ENCODE measurements at places on chromosomes 2 and 18.

DNA sequence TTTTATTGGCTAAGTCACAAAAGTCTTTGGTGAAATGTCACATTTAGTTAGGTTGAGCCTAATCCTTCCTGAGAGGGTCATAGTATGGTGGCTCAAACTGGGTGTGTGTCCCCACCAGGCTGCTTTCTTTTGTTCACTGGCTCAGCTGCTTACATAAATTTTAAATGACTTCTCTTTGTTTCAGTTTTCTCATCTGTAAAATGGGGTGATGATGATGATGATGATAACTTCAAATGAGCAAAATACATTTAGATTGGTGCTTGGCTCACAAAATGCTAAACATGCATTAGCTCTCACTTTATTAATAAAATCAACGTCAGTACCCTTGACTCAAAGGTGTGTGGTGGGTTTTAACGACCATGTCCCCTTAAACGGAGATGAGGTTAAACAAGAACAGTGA is 7.2 kb upstream of the TAF1B start:
- DNase-seq = no peak

DNA sequence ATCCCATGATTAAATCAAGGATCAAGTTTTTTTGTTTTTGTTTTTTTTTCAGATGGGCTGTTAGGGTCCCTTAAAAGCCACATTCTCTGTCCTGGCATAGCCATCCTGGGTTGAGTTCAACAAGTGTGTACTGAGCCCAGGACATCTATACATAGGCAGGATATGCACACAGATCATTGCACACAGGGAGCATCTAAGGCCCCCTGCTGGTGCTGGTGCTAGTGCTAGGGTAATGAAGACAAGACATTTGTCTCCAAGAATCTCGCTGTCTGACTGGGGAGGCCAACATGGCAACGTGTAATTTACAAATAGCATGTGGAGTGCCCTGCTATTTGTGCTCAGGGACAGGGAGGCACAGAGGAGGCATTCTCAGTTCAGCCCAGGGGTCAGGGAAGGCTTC is 124.5 kb downstream of the VAPA start:
- no peak for DNase-seq

DNA sequence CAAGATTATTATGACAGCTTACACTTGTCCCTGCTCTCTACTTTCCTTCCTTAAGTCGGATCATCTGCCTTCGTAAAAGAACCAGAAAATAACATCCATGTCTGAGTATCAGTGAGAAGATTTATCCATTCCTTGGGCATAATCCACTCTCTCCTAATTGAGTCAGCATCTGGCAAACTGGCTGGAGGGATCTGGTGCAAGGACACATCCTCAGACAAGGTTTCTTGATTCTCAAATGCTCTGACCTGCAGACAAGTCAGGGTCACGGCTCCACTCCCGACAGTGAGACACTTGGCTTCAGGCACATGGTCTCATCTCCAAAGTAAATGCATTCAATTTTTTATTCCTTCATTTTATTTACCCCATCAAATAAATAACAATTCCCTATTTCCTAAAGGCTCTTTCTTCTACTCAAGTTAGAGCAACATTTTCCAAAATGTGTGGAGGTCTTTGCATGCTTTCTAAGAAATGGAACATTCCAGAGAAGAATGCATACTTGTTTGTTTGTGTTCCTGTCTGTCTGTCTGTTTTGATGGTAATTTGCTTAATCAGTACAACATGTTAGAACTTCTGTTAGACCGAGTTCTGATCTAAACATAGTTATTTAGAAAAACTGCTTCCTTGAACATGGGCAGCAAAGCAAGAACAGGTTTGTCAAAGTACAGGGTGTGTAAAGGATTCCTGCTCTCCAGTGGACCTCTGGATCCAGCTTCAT is 246.9 kb downstream of the IRS1 start:
- no peak for DNase-seq

DNA sequence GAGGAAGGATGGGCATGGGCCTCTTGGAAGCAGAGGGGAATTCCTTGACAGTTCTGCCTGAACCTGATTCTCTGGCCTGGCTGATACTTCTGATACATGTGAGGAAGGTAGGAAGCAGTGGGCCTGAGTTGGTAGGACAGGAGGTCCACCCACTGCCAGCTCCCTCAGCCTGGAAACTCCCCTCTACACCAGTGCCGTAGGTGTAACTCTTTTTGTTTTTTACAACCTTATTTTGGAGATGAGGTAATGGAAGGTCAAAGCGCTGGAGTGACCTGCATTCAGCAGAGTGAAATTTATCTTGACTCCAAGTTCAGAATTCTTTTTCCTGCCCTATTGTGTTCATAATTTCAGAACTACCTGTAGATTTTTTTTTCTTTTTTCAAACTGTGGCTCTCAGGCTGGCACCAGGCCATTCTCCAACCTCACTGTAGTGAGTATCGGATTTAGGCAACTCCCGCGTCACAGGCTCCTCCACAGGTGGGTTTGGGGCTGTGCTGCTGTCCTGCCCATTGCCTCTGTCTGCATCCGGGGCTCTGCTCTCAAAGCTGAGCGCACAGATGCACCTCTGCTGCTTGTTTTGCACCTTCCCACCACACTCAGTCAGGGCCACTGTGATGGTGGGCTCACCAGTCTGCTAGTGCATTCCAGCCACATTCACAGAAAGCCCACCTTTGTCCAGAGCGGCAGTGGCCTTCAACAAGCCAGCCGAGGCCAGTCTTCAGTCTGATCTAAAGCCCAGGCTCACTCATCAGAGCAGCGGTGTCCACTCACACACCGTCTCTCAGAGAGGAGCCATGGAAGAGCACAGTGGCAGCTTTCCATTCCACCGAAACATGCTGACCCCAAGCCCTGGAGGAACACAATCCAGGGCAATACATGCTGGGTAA is 87.2 kb downstream of the UXS1 start:
- no peak for DNase-seq

DNA sequence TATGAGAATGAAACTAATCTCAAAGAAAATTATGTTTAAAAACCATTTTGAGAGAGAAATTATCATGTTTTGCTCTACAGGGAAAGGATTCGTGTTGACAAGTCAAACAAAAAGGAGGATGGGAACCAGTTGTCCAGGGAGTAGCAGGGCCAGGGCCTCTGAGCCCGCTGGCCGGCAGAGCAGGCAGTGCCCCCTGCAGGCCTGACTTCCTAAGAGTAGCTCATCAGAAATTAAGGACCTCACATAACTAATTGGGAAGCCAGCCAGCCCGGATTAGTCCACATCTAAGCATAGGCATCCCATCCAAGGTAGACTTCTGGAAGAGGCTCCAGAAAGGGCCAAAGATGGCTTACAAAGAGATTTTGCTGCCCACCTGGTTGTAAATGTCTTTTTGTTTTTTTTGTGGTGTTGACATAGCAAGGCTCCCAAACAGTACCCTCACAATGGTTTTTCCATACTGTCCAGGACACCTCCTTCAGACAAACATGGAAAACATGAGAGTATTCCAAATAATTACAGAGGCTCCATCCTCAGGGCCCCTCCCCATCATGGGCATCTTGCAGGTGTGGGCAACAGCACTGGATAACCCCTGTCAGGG is 241.2 kb upstream of the TANK start:
- no peak for DNase-seq

DNA sequence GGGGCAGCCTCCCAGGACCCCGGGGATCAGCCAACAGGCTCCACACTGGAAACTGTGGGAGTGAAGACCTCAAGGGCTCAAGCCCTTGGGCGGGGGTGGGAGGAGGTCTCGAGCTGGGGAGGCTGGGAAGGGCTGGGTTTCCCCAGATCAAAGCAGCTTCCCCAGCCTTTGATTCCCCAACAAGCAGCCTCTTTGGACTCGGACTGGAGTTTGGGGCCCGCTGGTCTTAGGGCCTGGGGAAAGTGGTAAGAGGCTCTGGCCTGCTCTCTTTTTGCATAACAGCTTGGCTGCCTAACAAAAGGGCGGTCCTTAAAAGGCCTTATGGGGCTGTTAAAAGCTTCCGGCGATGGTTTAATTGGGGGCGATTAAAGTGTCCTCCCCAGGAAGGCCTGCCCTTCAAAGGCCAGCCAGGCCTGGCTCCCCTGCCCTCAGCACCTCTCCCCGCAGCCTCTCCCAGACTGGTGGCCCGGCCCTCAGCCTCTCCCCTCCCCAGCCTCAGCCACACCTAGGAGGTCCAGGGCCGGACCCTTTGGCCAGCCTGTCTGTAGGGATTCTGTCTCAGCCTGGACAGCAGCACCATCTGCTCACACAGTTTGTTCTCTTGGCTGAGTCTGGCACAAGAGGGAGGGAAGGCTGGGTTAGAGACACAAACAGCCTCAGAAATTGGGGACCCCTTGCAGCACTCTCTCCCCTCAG is 39.6 kb downstream of the ZFP36L2 start:
- DNase-seq = no peak

DNA sequence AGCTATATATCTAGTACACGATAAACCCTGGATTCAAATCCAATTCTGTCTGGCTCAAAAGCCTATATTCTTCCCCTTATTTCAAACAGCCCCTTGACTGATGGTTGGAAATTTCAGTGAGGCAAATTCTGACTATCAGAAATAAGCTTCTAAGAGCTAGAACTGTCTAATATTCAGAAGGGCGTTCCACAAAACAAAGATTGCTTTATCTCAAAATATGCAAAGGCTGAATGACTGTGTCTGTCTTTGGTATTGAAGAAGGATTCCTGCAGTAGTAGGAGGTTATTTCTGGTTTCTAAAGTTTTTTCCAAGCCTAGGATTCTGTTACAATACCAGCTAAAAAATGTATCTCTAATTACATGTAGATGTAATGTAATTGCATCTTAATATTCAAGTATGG is 31.1 kb downstream of the DRC1 start:
- no peak for DNase-seq

GRCh38 chr2:33577084-33577483 is 22.0 kb downstream of the FAM98A start:
- DNase-seq = no peak

- DNase-seq = no peak
Observed at GRCh38 chr18:1483385-1483784, 578.7 kb downstream of the ADCYAP1 start.

GRCh38 chr18:51724790-51725721 is 527.6 kb upstream of the MEX3C start:
- DNase-seq = no peak

GRCh38 chr2:56185101-56185581 is 1.4 kb downstream of the CCDC85A start:
- no peak for DNase-seq

DNA sequence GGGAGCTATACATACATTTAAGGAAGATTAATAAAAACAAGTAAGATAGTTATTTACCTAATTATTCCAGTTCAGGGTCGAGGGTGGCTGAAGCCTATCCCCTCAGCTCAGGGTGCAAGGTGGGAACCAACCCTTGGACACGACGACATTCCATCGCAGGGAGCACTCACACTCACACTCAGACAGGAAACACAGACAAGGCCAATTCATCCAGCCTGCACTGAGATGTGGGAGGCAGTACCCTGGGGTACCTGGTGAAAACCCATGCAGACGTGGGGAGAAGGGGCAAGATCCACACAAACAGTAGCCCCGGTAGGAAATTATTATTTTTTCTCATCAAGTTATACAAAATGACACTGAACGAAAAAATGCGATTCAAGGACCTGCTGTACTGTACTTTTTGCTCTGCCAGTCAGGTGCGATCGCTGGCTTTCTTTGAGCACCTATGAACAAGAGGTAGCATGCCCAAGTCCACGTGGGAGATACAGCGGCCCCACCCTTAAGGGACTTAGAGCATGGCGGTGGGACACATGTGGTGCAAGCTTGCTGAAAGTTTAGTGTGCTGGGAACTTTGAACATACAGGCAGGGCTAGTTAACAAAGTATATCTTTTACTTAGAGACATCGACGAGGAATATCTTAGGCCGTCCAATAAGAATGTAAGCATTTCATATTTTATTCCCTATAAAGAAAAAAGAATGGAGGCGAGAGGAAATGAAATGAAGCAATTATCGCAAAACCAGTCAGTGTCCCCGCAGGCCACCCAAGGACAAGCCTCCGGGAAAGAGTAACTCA is 624 bp downstream of the METTL8 start:
- no peak for DNase-seq

- DNase-seq = no peak
Observed at GRCh38 chr2:223474893-223475292, 127.3 kb downstream of the SCG2 start.

- DNase-seq = no peak
Observed at GRCh38 chr2:18771212-18771611, 181.8 kb upstream of the NT5C1B start.

GRCh38 chr2:99679518-99679917 is 189.7 kb upstream of the REV1 start:
- DNase-seq = no peak

DNA sequence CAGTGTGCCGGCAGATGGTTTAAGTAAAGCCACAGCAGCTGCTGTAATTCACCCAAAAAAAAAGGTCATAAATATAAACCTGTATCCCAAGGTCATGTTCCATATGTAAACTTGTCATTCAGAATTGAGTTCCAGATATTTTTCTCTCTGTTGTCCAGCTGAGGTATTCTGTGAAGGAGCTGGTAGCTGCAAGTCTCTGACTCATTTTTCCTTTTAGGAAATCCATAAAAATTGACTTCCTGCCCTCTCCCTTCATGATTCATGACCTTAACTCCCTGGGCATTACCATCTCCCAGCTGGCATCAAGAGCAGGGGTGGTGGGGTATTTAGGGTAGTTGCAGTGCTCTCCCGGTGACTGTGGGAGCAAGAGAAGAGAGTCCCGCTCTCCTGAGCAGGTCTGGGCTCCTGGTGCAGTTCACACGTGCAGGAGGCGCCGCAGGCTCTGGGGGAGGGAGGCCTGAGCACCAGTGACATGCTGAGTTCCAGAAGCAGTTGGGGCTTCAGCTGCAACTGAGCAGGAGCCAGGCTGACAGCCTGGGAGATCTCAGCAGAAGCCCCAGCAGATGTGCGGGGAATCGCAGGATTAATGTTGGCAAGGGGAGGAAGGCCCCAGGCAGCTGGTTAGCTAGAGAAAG is 192.6 kb downstream of the MGAT5 start:
- no peak for DNase-seq

- no peak for DNase-seq
Observed at GRCh38 chr2:56014046-56014730, 90.6 kb upstream of the EFEMP1 start.

GRCh38 chr18:58157237-58157636 is 113.2 kb downstream of the NEDD4L start:
- DNase-seq = no peak

DNA sequence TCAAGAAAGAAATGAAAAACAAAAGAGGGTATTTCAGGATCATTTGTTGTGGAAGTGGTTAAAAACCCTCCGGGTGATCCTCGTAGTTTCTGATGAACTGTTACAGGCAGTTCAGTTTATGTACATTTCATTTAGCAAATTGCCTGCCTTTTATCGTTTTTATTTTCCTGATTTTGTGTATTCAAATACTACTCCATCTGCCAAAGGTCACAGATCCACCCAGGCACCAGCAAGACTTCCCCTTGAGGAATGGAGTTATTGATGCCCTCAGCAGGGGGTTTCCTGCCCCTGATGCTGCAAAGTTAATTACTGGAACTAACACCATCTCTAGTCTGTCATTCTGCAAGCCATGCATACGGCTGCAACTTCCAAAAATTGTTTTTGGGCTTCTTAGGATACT is 641.9 kb downstream of the SLC4A3 start:
- no peak for DNase-seq

DNA sequence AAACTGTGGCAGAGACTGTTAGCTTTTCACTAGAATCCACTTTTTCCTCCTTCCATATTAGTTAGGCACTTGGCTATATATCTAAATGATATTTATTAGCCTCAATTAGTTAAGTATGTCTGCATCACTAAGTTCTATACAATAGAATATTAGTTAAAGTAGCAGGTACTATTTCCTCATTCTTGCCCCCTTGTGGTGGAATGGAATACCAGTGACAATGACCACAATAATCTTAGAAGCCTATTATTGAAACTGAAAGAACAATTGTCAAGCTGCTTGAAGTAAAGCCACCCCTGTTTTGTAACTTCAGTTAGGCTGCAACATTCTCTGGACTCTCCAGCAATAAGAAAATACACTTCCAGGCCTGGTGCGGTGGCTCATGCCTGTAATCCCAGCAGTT is 476.3 kb upstream of the VWC2L start:
- DNase-seq = no peak

All from cortex of kidney (tissue), 1 donor.